ENCODE measurements at places on chromosomes 4 and X.
A peak's percentile ranks its signal among the peaks of the same experiment; 100 is the strongest.

- DNase-seq = no peak
These were observed 11.7 kb downstream of the C1GALT1C1 start for GRCh38 chrX:120617996-120618630.

DNA sequence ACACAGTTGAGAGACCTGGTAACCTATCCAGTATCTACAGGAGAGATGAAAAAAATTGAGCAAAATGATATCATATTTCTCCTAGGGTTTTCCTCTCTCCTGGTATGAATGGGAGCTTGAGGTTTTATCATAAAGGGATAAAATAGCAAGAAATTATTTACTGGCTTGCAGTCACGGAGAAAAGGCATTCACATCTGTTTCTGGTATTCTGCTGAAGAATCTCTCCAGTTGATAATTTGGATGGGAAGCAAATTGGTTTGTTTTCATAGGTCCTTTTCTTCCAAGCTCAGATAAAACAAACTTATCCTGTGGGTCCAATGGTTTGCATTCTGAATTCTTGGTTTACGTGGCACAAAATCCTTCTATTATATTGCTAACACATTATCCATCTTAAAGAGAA, 83.1 kb upstream of the GYPA start:
- DNase-seq = no peak

DNA sequence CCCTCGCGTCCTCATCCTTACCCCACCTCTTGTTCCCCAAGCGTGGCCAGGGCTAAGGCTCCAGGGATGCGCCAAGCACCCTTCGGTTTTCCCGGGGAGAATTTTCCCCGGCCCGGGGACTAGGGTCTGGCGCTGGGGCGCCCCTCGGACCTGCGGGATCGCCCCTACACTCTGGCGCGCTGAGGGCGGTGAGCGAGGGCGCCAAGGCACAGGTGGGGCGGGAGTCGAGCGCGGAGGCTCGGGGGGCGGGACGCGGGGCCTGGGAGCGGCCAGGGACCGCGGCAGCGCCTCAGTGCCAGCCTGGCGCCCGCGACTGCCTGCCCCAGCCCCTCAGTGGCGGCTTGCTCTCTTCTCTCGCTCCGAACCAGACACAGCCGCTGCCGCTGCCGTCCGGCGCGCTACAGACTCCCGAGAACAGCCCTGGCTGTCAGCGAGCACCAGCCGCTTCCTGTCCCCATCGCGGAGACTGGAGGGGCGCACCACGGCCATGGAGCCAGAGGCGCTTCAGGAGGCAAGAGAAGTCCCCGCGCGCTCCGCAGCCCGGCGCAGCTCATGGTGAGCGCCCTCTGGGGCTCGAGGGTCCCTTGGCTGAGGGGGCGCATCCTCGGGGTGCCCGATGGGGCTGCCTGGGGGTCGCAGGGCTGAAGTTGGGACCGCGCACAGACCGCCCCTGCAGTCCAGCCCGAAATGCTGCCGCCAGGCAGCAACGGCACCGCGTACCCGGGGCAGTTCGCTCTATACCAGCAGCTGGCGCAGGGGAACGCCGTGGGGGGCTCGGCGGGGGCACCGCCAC, at the start of gene DRD5:
Gene DRD5, plus strand, starts transcription at position 292 of the 793 bp plus-strand sequence. Its CDS starts 396 bp downstream, at position 688.
- DNase-seq = no peak

DNA sequence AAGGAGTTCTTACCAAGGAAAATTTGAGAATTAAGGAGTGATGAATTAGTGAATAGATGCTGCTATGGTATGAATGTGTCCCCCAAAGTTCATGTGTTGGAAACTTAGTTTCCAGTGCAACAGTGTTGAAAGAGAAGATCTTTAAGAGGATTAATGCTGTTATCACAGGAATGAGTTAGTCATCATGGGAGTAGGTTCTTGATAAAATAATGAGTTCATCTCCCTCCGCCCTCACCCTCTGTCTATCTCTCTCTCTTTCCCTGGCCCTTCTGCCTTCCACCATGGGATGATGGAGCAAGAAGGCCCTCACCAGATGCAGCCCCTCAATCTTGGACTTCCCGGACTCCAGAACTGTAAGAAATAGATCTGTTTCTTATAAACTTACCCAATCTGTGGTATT, 38.3 kb upstream of the KLHL8 start:
- DNase-seq = no peak

GRCh38 chr4:107994894-107995293, 5.2 kb downstream of the HADH start:
- DNase-seq = no peak

DNA sequence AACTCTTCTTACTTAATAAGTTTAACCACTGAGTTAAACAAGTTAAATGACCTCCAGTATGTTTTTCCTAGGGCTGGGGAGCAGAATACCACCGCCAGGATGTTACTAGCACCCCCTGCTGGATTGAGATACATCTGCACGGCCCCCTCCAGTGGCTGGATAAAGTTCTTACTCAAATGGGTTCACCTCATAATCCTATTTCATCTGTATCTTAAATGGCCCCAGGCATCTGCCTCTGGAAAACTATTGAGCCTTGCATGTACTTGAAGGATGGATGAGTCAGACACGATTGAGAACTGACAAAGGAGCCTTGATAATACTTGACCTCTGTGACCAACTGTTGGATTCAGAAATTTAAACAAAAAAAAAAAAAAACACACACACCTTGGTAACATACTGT, 61.5 kb upstream of the MMAA start:
- DNase-seq = peak; percentile 72

- DNase-seq = no peak
These were observed 54.5 kb upstream of the GPR34 start for GRCh38 chrX:41634284-41634683.

DNA sequence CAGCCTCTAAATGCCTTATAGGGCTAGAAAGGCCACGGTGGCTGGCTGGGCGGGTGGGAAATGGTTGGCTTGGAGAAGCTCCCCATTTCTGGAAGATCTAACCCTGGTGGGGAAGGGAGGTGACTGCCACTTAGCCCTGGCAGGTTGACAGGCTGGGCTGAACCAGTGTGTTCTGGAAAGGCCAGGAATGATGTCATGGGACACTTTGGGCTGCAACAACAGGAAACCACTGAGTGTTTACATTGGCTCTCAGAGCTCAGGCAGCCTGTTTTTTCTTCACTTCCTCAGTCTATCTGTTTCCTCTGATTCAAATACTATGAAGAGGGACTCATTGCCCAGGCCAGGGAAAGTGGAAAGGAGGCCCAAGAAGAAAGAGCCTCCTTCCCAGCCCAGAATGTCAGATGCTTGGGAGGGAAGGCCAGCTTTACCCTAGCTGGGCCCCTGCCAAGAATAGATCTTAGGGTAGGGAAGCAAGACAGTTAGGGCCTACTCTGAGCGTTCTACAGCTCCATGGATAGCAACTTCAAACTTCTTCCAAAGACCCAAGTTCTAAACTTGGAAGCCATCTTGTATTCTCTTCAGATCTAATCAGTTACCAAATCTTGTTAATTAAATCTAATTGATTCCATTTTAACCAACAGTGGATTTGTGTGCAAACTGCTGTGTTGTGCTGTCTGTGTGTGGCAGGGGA, 65.8 kb upstream of the MSN start:
- DNase-seq = peak; percentile 68

DNA sequence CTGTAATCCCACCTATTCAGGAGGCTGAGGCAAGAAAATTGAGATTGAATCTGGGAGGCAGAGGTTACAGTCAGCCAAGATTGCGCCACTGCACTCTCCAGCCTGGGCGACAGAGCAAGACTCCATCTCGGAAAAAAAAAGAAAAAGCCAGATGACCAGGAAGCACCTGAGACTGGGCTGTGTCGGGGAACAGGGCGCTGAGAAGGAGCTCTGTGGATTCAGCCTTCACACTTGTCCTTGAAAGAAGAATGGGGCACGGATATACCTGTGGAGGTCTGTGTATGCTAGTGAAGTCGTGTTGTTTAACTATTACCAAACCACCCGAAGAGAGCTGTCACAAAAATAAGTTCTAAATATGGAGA, 39.3 kb upstream of the TADA2B start:
- DNase-seq = no peak
